ENCODE measurements at places on chromosomes 3 and 15.
A peak's percentile ranks its signal among the peaks of the same experiment; 100 is the strongest.

DNA sequence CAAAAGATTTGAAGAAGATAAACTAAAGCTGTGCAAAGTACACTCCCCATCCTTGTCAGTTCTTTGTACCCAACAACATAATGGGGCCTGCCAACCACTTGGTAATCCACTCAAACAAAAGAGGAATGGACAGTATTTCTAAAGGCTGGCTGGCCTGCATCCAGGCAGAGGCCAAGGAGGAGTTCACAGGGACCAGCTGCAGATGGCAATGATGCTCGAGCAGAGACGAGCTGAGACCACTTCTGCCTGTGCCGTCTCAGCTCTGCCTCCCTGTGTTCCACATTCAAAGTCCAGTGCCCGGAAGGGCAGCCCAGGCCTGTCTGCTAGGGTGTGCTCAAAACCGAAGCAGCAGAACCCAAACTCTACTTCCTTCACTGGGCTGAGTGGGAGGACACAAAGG is 14.3 kb downstream of the CXCR6 start:
- no peak for DNase-seq

DNA sequence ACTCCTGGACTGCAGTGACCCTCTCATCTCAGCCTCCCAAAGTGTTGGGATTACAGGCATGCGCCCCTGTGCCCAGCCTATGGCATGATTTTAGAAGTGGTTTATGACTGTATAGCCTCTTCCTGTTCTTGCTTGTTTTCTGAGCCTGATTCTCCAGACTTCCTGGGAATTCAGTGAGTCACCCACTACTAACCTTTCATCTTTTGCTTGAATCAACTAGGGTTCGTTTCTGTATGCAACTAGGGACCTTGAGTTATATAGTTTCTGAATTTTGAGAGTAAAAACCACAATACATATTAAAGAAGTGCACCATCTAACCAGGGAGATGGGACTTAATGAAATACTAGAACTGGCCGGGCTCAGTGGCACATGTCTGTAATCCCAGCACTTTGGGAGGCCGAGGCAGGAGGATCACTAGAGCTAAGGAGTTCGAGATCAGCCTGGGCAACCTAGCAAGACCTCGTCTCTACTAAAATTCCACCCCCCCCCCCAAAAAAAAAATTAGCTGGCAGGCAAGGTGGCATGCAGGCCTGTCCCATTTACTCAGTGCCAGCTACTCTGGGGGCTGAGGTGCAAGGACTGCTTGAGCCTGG is 76.0 kb downstream of the ZNF609 start:
- DNase-seq = peak; percentile 47

- DNase-seq = no peak
Observed at GRCh38 chr3:186497608-186498007, 46.6 kb downstream of the CRYGS start.

- no peak for DNase-seq
Observed at GRCh38 chr15:25186411-25186810, 231.6 kb downstream of the SNRPN start.

DNA sequence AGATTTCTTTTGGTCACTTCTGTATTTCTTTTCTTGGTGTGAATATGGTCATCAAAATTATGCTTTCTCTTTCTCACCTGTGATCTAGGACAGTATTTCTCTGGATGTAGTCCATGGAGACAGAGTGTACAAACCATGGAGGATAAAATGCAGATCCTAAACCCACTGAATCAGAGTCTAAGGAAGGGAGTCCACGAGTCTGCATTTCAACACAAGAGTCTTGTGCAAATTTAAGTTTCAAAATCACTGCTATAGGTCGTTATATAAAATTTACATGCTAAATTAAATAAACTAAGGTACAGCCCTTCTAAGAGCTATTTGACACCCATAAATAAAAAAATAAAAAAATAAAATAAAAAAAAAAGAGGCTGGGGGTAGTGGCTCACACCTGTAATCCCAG is 17.3 kb upstream of the UBE2E2 start:
- no peak for DNase-seq

DNA sequence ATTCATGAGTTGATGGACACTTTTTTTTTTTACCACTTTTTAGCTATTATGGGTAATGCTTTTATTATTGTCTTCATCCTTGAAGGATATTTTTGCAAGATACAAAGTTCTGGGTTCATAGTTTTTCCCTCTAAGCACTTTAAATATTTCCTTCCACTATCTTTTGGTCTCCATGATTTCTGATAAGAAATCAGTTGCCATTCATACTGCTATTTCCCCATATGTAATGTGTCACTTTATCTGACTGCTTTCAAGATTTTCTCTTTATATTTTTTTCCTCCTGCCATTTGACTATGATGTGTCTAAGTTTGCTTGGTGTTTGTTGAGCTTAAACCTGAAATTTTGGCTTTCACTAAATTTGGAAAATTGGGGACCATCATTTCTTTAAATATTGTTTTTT is 19.3 kb downstream of the NRG4 start:
- no peak for DNase-seq

- no peak for DNase-seq
Observed at GRCh38 chr3:94593526-94594150, 530.8 kb downstream of the NSUN3 start.

- peak; percentile 35 for DNase-seq
Observed at GRCh38 chr3:107690522-107691138, 167.9 kb downstream of the BBX start.

- no peak for DNase-seq
Observed at GRCh38 chr3:53712817-53713388, 133.3 kb downstream of the CHDH start.

- DNase-seq = no peak
Observed at GRCh38 chr15:64862408-64862807, 20.7 kb downstream of the PLEKHO2 start.

DNA sequence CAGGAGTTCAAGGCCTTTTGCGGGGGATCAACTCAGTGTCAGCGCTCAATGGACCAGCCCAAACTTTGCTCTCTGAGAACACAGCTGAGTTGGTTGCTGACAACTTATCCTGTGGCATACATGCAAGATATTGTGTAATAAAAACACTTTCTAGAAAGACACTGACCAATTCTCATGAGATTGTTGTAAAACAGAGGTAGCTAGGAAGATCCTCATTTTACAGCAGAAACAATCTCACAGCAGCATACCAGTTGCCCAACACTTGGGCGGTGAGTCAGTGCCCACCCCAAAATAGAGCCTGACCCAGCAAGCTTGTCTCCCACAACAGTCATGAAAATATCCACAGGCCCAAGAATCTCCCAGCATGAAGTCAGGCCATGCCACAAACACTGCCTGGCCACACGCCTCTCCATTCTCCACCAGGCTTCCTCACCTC is 18.2 kb downstream of the KLHL6 start:
- no peak for DNase-seq

GRCh38 chr15:93214106-93214505 is 125.1 kb upstream of the RGMA start:
- no peak for DNase-seq

GRCh38 chr3:173586166-173586565 is 188.6 kb downstream of the NLGN1 start:
- DNase-seq = no peak

DNA sequence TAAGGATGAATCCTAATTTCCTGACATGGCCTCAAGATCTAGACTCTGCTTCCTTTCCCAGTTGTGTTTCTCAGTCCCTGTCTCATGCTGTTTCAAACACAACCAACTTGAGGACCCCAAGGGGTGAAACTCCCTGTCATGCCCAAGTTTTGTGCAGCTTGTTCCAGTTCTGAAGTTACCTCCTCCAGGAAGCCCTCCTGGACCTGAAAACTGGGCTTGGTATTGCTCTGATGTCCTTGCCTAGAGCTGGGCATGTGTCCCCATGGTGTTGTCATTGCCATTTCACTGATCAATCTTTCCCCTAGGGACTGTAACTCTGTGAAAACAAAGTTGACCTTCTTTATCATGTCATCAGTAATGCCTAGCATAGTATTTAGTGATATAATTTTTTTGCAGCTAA is 6.1 kb upstream of the LMOD3 start:
- no peak for DNase-seq

- DNase-seq = no peak
Observed at GRCh38 chr15:45790325-45790943, 155.6 kb downstream of the SQOR start.

DNA sequence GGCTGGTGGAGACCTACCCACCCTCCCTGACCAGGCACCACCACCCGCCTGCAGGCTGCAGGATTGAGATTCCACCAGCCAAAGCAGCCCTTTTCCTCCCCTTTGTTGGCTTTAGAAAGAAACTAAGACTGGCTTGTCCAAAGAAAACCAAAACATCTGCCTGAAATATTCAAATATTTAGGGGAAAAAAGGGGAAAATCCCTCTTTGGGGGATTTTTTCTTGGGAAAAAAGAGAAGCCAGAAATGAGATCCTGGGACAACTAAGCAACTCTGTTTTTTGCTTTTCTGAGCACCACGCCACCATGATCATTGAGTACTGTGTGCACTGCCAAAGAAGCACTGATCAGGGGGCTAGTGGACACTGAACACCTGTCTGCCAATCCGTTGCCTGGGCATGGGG is 2.6 kb downstream of the DCLK3 start:
- DNase-seq = no peak

DNA sequence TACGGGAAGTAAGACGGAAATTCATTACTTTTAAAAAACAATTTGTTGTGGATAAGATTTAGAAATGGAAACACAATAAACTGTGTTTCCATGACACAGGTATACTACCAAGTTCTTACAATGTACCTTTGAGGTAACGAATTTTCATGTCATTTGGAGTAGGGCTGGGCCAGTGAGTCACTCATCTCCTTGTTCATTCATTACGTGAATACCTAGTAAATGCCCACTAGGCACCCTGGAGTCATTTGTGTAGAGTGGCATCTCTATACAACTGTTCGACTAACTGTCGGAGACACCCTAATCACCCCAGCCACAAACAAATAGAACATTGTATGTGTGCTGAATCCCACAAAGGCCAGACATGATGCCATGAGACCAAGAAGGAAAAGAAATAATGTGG is 94.8 kb downstream of the IGF1R start:
- no peak for DNase-seq

- DNase-seq = no peak
Observed at GRCh38 chr3:106629215-106629832, 747.9 kb upstream of the CCDC54 start.

DNA sequence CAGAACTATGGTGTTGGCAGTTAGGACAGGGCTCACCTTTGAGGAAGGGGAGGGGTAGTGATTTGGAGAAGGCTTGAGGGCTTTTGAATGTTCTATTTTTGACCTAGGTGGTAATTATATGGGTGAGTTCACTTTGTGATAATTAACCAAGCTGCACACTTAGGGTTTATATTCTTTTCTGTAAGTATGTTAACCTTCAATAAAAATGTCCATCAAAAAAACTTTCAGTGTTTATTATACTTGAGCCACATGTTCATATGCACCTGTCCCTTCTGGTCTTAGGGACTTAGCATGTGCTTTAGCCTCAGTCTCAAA is 28.4 kb downstream of the PDE8A start:
- no peak for DNase-seq

GRCh38 chr3:133928136-133928893 is 32.6 kb upstream of the RAB6B start:
- DNase-seq = no peak

GRCh38 chr3:56320883-56321282 is 147.4 kb downstream of the ERC2 start:
- no peak for DNase-seq

DNA sequence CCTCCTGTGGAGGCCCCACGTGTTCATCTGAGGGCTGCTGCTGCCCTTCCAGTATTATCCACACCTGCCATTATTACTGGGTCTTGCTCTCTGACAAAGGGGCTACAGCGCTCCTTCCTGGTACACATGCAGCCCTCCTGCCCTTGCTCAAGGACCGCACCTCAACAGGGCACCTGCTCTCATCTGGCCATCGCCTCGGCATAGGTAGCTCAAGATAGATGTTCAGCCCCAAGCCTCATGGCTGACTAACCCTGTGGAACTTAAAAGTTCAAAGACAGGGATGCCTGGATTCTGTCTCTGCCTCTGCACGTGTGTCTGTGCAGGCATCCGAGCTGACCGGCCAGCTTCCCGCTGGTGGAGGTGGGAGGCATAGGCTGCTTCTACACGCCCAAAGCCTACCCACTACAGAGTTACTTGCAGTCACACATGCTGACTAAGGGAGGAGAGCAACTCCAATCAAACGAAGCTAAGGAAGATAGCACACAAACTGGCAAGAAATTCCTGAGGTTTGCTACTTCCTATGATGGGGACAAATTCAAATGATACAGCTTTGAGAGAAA is 152.5 kb upstream of the ATP10A start:
- no peak for DNase-seq

DNA sequence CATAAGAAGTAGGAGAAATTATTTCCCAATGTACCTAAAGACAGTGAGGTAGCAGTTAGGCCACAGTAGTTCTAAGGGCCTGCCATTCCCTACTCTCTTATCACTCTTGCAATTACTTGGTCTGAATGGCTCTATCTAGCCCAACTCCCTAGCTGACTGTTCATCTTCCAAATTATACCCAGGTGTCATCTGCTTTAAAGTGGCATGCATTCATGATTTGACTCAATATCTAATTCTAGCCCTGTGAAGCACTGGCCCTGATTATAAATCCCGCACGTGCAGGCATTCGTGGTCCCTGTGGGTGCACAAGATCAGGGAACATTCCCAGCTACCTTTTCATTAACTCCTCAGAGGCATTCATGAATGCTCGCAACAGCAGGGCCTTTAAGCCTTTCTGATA is 43.1 kb upstream of the ZNF774 start:
- DNase-seq = no peak

DNA sequence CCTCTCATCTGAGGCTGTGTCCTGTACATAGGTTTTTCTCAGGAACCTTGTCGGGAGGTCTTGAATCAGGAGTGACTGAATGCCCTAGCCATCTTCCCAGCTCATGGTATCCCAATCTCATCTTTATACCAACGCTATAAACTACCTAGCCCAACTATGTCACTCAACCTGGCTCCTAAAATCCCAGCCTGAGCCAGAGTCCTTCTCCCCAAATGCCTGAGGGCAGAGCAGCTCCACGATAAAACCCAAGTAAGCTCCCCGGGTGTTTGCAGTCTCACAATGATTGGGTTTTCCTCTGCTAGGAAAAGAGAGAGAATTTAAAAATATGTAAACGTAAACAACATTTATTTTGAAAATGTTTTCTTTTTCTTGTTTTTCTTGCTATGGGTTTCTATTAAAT is 14.4 kb downstream of the EIF1B start:
- no peak for DNase-seq

- DNase-seq = no peak
Observed at GRCh38 chr3:38994251-38994650, 57.5 kb downstream of the SCN11A start.

GRCh38 chr3:42347928-42348327 is 62.5 kb downstream of the LYZL4 start:
- DNase-seq = no peak

- DNase-seq = no peak
Observed at GRCh38 chr15:100484443-100484842, 44.3 kb downstream of the CERS3 start.

- DNase-seq = no peak
Observed at GRCh38 chr3:122665226-122665786, 15.3 kb upstream of the PARP14 start.

GRCh38 chr3:31880020-31880419 is 101.0 kb downstream of the OSBPL10 start:
- DNase-seq = no peak

- no peak for DNase-seq
Observed at GRCh38 chr15:35243758-35244157, 158.7 kb upstream of the NANOGP8 start.

- DNase-seq = no peak
Observed at GRCh38 chr15:58924327-58924726, 9.2 kb downstream of the SLTM start.

GRCh38 chr3:40302784-40303183 is 6.7 kb upstream of the EIF1B start:
- no peak for DNase-seq

- no peak for DNase-seq
Observed at GRCh38 chr15:65833501-65834205, 35.6 kb upstream of the RAB11A start.

All from SJSA1 (cell line).